ENCODE measurements at places on chromosomes 3 and 15.
A peak's percentile ranks its signal among the peaks of the same experiment; 100 is the strongest.

DNA sequence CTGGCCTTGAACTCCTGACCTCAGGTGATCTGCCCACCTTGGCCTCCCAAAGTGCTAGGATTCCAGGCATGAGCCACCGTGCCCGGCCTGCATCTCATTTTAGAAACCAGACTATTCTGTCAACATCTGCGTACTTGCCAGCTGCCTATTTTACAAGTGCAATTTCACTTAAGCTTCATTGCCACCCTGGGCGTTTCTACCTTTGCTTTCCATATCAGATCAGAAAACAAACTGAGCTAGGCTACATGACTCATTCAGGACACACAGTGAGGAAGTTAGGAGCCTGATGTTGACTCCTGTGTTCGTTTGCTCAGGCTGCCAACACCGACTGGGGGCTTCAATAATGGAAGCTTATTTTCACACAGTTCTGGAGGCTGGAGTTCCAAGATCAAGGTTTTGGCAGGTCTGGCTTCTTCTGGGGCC lies 42.3 kb upstream of the KLHL25 start:
- no peak for DNase-seq

DNA sequence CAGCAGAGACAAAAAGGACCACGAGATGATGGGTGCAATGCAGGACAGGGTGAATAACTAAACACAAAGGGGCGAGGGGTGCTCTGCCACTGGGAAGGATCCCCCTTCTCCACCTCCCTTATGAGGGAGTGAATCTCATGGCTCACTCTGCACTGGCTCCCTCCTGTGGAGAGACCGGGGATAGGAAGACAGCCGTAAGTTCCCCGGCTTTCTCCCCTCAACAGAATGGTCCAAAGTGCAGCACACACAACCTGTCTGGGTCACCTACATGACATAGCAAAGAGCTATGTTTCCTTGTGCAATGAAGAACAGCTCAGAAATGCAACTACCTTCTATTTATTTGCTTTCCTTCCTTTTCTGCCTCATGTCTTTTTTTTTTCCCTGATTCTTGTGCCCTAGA lies 7.8 kb upstream of the ACSBG1 start:
- no peak for DNase-seq

DNA sequence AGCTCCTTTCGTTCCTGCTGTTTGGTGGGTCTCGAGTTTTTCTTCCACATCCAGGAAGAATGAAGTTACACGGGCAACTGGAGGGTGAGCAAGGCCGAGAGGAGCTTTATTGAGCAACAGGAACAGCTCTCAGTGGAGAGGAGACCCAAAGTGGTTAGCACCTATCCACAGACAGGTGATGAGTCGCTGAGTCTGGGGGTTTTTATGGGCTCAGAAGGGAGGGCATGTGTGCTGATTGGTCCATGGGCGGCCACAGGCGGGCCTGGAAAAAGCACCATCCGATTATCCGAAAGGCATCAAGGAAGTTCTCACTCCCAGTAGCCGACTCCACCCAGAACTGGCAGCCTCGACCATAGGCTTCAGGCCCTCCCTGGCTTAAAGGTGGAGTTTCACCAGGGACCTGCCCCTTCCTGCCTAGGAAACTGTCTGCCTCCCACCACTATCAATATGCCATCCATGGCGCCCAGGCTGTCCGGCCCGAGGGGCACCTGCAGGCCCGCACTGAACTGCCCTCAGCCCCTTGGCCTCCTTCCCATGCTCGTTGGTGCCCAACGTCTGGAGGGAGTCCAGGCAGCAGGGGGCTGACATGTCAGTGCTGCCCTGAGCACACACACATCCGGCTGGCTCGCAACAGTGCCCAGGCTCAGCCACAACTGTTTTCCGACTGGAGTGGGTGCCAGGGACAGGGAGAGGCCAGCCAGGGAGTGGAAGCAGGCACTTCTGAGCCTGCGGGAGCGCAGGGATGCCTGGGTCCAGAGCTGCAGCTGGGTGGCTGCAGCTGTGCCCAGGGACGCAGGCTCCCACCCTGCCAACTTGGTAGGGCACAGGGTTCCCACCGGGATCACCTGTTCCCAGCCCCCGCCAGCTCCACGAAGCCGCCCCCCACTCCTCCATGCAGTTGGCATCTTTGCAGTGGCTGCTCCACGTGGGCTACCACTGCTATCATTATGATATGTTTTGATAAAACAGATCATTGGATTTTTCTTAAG lies 170.2 kb downstream of the FNDC3B start:
- no peak for DNase-seq

DNA sequence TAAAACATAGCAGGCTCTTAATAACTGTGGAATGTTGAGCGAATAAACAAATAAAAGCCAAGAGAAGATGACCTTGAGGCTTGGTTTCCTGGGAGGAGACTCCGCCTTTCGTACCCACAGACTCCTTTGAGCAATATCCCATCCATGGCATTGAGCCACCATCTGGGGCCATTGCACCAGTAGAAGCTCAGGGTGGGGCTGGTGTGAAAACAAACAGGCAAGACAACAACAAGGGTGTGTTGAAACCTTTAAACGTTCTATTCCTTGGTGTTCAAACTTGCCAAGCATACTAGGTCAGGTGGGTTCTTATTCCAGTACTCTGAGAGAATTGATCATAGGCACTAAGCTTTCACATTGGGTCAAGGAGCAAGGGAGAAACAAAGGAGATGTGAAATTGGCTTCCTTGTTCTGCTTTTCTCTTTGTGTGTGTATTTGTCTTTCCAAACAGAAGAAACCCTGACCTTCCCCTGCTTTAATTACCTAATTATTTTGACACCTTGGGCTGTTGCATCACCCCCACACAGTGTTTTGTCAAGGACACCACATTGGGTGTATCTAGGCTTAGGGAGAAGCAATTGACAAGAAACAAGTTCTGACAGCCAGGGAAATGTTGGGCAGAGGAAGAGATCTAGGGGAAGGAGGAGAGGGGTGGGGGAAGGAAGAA lies 105.1 kb upstream of the BCL6 start:
- no peak for DNase-seq

DNA sequence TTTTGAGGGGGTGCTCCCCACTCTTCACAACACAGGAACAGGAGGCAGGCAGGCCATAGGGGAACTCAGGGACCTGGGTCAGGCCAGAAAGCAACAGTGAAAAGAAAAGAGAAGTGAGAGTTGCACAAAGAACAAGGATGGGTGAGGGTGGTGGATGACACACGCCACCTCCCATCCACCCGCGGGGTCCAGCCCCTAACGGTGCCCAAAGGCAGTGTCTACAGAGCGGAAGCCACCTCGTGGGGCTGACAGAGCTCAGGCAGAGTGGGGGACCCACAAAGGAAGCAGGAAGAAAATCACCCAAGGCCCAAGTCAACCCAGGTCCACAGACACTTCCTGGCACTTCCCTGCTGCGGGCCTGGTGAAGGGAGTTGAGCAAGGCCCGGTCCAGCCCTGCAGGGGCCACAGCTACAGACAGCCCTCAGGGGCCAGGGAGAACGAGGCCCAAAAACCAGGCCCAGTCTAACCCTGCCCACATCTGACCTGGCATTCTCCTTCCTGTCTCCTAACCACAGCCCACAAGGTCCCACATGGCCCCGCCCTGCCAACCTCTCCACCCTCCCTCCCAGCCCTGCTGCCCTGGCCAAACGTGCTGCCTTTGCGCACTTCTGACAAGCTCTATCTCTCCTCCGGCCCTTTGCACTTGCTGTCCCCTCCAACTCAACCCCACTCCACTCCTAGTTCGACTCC lies 5.9 kb downstream of the NUP210 start:
- DNase-seq: no peak

GRCh38 chr3:56753206-56753820 lies 48.4 kb downstream of the ARHGEF3 start:
- DNase-seq: peak; percentile 80

- DNase-seq: peak; percentile 86
Observed at GRCh38 chr3:192917404-192918274, at the start of gene MB21D2. MB21D2 (minus strand) TSS chr3:192917856; CDS start chr3:192917840, 16 bp downstream.

GRCh38 chr15:40992241-40992741 lies 39.0 kb downstream of the CHAC1 start:
- peak; percentile 30 for DNase-seq

DNA sequence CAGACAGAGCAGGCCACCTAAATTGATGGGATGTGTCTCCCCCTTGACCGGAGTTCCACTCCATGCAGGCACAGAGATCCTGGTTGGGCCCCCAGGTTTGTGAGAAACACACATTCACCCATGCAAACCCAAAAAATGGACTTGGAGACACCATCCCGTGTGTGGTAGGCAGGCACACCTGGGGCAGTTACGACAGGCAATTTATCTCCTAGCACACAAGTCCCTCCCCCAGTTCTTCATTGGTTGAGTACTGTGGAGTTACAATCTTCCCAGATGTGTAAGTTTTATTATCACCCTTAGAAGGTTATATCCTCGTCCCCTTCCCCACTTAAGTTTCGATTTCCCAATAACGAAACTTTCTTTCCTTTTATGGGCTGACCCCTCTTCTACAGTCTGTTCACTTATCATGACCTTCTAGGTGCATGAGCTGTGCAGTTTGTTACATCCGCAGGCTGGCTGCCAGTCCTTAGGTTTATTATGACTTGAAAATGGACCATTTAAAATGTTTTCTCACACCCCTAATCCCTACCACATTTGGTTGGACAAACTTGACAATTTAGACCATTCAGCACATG lies 27.3 kb downstream of the ARL8B start:
- no peak for DNase-seq

DNA sequence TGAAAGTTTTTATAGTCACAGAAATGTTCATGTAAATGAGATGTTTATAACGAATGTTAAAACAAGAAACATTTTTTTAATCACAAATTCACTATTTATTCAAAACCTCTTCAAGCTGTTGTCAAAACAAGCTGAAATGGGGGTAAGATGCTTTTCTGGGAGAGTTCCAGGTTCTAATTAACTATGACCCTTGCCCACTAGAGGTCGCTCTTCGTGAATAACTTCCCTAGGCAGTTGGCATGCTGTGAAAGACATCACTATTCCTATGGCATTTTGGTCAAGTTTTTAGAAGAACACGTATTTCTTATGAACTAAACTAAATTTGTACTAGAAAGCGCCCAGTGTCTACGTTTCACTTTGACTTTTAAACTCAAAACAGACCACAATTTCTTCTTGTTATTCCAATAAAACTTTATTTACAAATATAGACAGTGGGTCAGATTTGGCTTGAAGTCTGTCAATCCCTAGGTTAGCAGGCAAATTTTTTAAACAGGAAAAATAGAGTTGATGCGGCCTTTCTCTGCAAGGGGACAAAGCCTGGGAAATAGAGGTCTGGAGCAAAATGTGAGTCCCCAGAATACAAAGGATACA lies 62.8 kb upstream of the CMTM8 start:
- DNase-seq: peak; percentile 55

DNA sequence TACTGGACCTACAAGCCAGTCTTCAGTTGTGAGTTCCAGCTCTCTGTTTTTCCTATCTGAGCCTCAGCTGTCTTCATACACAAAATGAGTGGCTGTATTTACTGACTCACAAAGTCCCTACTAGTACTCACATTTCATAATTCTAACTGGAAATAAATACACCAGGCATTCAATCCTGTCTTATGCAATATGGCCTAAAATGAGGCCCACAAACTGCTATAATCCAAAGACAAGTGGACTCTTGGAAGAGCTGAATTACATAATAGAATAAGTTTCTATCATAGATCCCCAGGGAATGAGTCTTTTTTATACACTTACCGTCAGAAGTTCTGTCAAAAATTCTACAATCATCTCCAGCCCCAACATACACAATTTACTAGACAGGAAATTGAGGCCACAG lies 211.9 kb downstream of the LRRN1 start:
- DNase-seq: no peak

GRCh38 chr15:58504674-58505234 lies 73.0 kb downstream of the LIPC start:
- no peak for DNase-seq

DNA sequence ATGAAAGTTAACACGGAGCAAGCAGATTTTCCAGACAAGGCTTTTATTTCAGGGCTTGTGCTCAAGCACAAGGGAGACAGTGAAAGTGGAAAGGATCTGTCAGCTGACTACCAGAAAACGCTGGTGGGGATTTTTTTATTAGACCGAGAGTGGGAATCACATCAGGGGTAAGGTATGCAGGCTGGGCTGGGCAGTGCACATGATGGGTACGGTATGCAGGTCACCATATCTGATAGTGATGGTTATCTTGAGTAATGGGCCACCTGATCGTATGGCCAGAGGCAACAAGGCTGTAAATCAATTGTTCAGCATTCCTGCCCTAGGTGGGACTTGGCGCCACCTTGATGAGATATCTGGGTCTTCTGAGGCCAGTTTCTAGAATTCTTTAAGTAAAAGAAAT lies 36.9 kb upstream of the PIAS1 start:
- DNase-seq: no peak

- no peak for DNase-seq
Observed at GRCh38 chr3:40701016-40701588, 176.3 kb downstream of the ZNF621 start.

DNA sequence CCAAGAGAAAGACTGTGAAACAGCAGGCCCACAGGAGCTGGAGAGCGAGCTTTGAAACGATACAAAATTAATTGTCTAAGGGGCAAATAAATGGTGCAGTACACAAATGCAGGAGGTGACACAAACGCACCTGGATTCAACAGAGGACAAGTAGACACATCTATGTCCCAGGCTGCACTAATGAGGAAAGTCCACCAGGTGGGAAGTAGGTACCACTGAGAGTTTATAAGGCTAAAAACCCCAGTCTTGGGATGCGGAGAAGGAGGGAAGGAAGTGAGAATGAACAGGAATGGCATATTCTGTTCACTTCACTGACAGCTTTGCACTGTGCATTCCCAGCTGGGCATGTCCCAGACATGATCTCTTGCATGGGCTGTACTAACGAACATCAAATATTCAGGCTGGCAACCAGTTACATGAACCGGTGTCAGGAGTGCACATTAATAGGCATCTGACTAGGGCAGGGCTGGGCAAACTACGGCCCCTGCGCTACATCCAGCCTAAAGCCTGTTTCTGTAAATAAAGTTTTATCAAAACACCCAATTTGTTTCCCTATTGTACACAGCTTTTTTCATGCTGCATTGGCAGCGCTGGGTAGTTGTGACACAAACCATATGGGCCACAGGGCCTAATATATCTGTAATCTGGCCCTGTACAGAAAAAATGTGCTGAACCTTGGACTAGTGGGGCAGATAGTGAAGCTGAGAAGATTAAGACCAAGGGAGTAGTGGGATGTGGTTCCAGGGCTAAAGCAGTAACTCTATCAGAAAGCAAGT lies 107.0 kb downstream of the IGF2BP2 start:
- DNase-seq: peak; percentile 52

DNA sequence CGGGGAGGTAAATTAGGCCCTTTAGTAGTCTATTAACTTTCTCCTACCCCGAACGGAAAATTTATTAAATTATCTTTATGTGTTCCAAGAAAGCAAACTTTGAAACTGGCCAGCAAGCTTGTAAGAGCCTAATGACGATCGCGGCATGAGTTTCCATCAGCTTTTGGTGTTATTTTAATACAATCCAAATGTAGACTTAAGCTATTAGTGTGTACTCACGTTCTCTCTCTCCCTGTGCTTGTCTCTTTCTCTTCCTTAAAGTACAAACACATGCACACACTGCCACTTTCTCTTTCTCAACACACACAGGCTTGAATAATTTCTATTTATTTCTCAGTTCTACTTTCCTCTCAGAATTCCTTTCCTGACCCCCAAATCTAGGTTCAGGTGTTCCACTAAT lies 108.8 kb upstream of the MME start:
- DNase-seq: peak; percentile 88

GRCh38 chr3:115830764-115831395 lies 207.6 kb downstream of the GAP43 start:
- no peak for DNase-seq

GRCh38 chr3:149772861-149773260 lies 19.5 kb downstream of the ANKUB1 start:
- no peak for DNase-seq

Measured in AG10803 (cell line).